Mesendoderm (in vitro differentiated cells): ENCODE measurements at places on chromosomes 1 and 21.
A peak's percentile ranks its signal among the peaks of the same experiment; 100 is the strongest.

- peaks cover 5% of the 10 kb centered on the region for H3K36me3 ChIP-seq
- no peak overlapping the region for H3K27ac ChIP-seq
- no peak overlapping the region for H3K4me3 ChIP-seq
- no peaks in the 10 kb centered on the region for H3K27me3 ChIP-seq
Observed at GRCh38 chr1:15951341-15952153, 24.4 kb downstream of the ZBTB17 start.

DNA sequence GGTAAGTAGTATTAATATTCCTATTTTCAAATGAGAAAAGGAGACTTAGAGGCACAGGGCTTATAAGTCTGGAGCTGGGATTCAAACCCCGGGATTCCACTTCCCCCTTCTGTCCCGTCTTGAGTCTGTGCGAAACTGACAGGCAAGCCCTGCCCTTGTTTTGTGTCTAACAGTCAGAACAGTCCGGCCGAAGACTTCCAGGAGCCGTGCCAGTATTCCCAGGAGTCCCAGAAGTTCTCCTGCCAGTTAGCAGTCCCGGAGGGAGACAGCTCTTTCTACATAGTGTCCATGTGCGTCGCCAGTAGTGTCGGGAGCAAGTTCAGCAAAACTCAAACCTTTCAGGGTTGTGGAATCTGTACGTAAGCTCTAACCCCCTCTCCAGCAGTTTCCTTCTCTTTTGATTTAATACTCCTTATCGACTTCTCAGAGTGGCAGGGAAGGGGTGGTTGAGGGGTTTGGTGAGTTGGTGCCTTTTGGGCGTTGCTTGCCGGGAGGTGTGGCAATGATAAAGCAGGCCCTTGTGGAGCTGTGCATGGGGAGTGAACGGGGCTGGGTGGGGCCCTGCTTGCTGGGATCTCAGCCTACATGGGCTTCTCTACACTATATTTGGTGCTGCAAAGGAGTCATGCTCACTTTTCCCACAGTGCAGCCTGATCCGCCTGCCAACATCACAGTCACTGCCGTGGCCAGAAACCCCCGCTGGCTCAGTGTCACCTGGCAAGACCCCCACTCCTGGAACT lies 29.4 kb downstream of the IL6R start:
- H3K27me3 ChIP-seq, result no peaks in the 10 kb centered on the region
- H3K36me3 ChIP-seq, result no peaks in the 10 kb centered on the region
- H3K4me3 ChIP-seq, result no peak overlapping the region
- DNase-seq, result no peak
- peaks cover 9% of the 10 kb centered on the region for H3K4me1 ChIP-seq

- no peaks in the 10 kb centered on the region for H3K27me3 ChIP-seq
- no peak overlapping the region for H3K27ac ChIP-seq
- H3K4me3 ChIP-seq, result no peak overlapping the region
- peaks cover 5% of the 10 kb centered on the region for H3K4me1 ChIP-seq
- no peak for DNase-seq
- no peaks in the 10 kb centered on the region for H3K36me3 ChIP-seq
Observed at GRCh38 chr1:200744143-200744542, 5.5 kb downstream of the CAMSAP2 start.

DNA sequence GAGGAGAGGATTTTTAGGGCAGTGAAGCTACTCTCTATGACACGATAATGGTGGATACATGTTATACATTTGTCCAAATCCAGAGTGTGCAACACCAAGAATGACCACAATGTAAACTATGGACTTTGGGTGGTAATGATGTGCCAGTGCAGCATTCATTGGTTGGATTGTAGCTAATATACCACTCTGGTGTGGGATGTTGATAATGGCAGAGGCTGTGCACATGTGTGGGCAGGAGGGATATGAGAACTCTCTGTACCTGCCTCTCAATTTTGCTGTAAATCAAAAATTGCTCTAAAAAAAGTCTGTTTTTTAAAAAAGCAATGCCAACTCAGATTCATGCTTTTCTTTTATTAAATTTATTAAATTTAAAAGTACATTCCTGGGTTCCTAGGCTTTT lies 27.2 kb upstream of the LPAR3 start:
- no peaks in the 10 kb centered on the region for H3K36me3 ChIP-seq
- DNase-seq, result no peak
- no peak overlapping the region for H3K4me3 ChIP-seq
- no peak overlapping the region for H3K27ac ChIP-seq
- H3K27me3 ChIP-seq, result no peaks in the 10 kb centered on the region
- H3K4me1 ChIP-seq, result no peaks in the 10 kb centered on the region

- DNase-seq, result no peak
- H3K27me3 ChIP-seq, result no peaks in the 10 kb centered on the region
- H3K4me3 ChIP-seq, result no peak overlapping the region
- no peaks in the 10 kb centered on the region for H3K36me3 ChIP-seq
Observed at GRCh38 chr1:95208876-95209275, 25.1 kb upstream of the RWDD3 start.

DNA sequence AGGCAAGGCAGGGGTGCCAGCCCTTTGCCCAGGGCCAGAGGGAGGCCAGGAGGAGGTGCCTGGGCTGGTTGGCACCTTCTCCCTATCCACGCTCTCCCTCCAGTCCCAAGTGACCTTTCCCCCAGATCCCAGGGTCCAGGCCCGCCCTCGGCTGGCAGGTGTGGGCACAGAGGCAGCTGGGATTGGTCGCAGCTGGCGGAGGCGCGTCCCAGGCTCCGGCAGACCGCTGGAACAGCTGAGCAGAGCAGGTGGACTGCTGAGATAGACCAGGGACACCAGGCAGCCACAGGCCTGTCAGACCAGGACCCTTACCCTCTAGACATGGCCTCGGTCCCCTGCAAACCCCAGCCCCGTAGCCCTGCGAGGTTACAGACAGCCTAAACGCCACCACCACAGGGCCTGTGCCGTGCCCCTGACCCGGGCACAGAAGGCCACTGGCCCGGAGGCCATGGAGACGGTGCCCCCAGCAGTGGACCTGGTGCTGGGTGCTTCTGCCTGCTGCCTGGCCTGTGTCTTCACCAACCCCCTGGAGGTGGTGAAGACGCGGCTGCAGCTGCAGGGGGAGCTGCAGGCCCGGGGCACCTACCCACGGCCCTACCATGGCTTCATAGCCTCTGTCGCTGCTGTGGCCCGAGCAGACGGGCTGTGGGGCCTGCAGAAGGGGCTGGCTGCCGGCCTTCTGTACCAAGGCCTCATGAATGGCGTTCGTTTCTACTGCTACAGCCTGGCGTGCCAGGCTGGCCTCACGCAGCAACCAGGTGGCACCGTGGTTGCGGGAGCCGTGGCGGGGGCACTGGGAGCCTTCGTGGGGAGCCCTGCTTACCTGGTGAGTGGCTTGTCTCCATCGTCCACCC lies at the start of gene SLC25A34:
SLC25A34 (plus strand) TSS at position 221 of the 854 bp plus-strand sequence; CDS start at position 449, 228 bp downstream.
- no peak within 1 kb of the TSS for H3K4me3 ChIP-seq
- no peak for DNase-seq
- no peaks in the 10 kb centered on the region for H3K4me1 ChIP-seq
- H3K27ac ChIP-seq, result no peak within 1 kb of the TSS
- H3K36me3 ChIP-seq, result no peaks in the 10 kb centered on the region

GRCh38 chr1:205030241-205030640 lies 12.8 kb upstream of the CNTN2 start:
- no peak for DNase-seq
- H3K4me3 ChIP-seq, result no peak overlapping the region
- no peaks in the 10 kb centered on the region for H3K27me3 ChIP-seq
- H3K36me3 ChIP-seq, result no peaks in the 10 kb centered on the region
- H3K27ac ChIP-seq, result no peak overlapping the region

- no peaks in the 10 kb centered on the region for H3K27me3 ChIP-seq
- no peaks in the 10 kb centered on the region for H3K36me3 ChIP-seq
- peak; percentile 74 for DNase-seq
- H3K4me1 ChIP-seq, result peaks cover 6% of the 10 kb centered on the region
- peak overlapping the region; percentile 85 for H3K4me3 ChIP-seq
Observed at GRCh38 chr1:232951180-232951579, 769 bp downstream of the NTPCR start.

DNA sequence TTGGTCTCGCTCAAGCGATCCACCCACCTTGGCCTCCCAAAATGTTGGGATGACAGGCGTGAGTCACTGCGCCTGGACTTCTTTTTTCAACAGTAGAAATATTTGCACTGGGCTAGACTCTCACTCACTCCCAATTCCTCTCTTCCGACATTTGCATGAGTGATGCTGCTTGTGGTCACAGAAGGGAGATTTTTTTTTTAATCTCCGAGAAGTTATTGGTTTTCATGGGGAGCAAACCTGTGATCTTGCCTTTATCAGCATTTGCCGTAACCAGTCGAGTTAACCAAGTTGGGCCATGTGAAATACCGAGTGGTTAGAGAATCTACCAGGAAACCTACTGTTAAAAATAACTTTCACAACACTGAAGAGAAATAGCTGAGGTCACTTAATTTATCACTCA lies 21.1 kb downstream of the ERG start:
- DNase-seq, result no peak
- H3K4me3 ChIP-seq, result no peak overlapping the region
- no peaks in the 10 kb centered on the region for H3K36me3 ChIP-seq
- no peaks in the 10 kb centered on the region for H3K27me3 ChIP-seq
- peaks cover 9% of the 10 kb centered on the region for H3K4me1 ChIP-seq

DNA sequence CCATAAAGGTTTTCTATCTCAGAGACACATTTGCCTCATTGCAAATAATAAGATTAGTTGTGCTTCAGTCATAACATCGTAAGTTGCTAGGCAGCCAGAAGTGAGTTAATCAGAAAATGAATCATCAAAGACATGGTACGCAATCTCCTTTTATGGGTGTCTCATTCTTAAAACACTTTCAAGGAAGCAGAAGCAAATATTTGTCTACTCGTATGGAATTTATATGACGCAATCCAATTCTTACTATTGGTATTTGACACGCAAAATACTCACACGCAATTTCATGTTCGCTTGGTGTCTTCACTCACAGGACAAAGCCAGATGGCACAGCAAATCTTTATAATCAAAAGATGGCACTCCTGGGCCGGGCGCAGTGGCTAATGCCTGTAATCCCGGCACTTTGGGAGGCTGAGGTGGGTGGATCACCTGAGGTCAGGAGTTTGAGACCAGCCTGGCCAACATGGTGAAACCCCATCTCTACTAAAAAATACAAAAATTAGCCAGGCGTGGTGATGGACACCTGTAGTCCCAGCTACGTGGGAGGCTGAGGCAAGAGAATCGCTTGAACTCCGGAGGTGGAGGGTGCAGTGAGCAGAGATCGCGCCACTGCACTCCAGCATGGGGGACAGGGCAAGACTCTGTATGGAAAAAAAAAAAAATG lies 56.4 kb downstream of the HLCS start:
- DNase-seq, result no peak
- no peaks in the 10 kb centered on the region for H3K4me1 ChIP-seq
- no peak overlapping the region for H3K27ac ChIP-seq
- peaks cover 1% of the 10 kb centered on the region for H3K36me3 ChIP-seq
- no peaks in the 10 kb centered on the region for H3K27me3 ChIP-seq

- peaks cover 14% of the 10 kb centered on the region for H3K27me3 ChIP-seq
- no peak overlapping the region for H3K27ac ChIP-seq
- no peaks in the 10 kb centered on the region for H3K36me3 ChIP-seq
- no peaks in the 10 kb centered on the region for H3K4me1 ChIP-seq
Observed at GRCh38 chr1:1598720-1599029, 1.3 kb downstream of the FNDC10 start.

DNA sequence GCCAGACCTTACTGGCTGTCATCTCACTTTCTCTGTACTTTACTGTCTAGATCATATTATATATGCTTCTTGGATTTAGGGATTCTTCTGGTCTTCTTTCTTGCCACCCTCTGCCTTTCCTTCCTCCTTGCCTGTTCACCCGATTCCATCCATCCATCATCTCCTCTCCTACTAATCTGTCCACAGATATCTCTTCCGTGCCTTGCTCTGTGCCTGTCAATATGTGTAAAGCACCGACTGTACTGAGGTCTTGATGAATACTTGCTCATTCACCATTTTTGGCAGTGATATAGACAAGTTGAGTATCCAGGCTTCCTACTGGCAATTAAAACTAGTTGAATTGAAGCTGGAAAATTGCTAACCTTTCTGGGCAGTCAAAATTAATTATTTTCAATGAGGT lies 8.1 kb downstream of the FMN2 start:
- H3K4me3 ChIP-seq, result no peak overlapping the region
- no peak for DNase-seq
- H3K27ac ChIP-seq, result no peak overlapping the region
- H3K27me3 ChIP-seq, result no peaks in the 10 kb centered on the region

DNA sequence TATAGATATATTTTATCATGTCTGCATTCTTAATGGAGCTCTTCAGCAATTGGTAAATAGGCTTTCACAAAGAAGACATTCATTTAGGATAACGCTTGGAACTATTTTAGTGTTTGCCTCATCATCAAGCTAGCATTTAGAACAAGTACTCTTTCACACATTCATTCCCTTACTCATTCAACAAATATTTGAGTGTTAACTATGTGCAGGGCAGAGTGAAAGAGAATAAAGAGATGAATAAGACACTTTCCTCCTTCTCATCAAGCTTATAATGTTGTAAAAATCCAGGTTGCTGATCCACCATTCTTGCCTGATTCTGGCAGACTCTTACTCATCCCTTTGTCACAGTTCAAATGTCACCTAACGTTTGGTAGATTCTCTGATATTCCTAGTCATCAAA lies 386.3 kb upstream of the BEND5 start:
- no peaks in the 10 kb centered on the region for H3K4me1 ChIP-seq
- H3K27me3 ChIP-seq, result no peaks in the 10 kb centered on the region
- no peaks in the 10 kb centered on the region for H3K36me3 ChIP-seq
- no peak overlapping the region for H3K4me3 ChIP-seq
- no peak for DNase-seq

- no peaks in the 10 kb centered on the region for H3K36me3 ChIP-seq
- H3K4me1 ChIP-seq, result peaks cover 5% of the 10 kb centered on the region
- H3K27ac ChIP-seq, result no peak overlapping the region
- H3K27me3 ChIP-seq, result no peaks in the 10 kb centered on the region
Observed at GRCh38 chr1:155191904-155192303, 15.8 kb downstream of the THBS3 start.

GRCh38 chr1:18883636-18884418 lies 18.5 kb downstream of the ALDH4A1 start:
- peak; percentile 79 for DNase-seq
- H3K36me3 ChIP-seq, result no peaks in the 10 kb centered on the region
- H3K4me1 ChIP-seq, result no peaks in the 10 kb centered on the region
- H3K27ac ChIP-seq, result no peak overlapping the region

DNA sequence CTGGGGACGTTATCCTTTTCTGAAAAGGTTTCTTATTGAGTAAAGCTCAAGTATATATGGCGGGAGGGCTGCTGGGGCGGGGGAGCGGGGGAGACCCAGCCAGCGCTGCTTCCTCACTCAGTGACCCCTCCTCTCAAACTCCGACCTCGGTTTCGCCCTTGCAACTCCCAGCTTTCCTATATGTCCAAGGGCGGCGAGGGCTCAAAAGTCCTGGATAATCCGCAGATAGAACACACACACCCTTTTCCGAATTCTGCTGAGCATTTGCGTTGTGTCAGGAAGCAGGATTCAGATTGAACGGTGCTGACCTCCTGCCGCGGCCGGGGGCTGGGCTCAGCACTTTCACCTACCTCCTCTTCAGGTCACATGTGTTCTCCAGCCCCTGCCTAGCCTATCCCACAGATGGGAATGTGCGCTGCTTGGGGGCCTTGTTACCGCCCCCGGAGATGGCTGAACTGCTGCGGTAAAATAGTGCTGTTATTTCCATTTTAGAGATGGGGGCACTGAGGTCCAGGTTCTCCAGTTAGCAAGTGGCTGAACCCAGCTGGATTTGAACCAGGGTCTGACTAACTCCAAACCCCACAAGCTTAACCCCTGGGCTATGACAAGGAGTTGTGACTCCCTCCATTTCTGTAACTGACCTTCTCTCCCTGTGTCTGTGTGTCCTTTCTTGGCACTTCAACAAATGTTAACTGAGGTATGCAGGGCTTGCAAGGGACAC lies 795 bp upstream of the AHDC1 start:
- no peak overlapping the region for H3K27ac ChIP-seq
- peak overlapping the region; percentile 72 for H3K4me3 ChIP-seq
- peaks cover 13% of the 10 kb centered on the region for H3K4me1 ChIP-seq
- no peaks in the 10 kb centered on the region for H3K36me3 ChIP-seq
